Heart right ventricle (tissue), 16 donors: ENCODE measurements at places on chromosomes 5 and 9.

DNA sequence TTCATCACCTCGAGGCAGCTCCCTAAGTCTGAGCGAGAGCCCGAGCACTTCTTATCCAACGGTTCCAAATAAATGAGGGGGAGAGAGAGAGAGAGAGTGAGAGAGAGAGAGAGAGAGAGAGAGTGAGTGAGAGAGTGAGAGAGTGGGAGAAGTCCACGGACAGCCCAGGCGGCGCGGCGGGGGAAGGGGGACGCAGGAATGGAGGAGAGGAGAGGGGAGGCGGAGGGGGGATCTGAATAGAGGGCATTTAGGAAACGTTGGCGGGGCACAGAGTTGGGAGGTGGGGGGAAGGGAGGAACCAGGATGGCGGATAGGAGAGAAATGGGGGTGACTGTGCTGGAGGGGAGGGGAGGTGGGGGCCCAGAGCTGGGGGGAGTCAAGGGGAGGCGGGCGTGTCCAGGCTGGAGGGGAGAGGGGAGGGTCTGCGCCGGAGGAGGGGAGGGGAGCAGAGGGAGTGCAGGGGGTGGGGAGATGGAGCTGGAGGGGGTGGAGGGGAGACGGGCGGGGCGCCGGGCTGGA lies 398 bp upstream of the BASP1 start:
- peak; percentile 7 for DNase-seq

GRCh38 chr5:6615034-6615815 lies 17.6 kb downstream of the NSUN2 start:
- no peak for DNase-seq

DNA sequence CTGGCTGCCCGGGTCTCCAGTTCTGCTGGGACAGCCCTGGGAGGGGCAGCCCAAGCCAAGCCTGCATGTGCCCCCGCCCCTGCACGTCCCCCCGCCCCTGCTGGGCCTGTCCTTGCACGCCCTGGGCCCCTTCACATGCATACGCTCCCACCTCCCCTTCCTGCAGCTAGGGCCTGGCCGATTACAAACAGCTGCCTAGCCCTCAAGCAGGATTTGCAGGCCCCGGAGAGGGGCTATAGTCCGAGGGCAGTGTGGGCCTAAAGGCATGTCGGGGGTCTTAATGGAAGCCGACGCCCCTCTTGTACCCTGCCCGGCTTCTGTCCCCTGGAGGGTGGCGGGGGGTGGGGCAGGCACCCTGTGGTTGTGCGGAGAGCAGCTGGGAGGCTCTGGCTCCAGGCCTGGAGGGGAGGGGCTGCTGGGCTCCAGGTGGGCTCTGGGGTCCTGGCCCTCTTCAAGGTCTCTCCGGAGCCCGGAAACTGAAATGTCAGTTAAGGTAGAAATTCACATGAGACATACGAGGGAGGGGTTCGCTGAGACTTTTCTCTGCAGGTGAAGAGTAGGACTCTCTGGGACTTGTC lies 16.9 kb downstream of the COL5A1 start:
- DNase-seq = no peak

- DNase-seq = no peak
Measured at GRCh38 chr9:130665029-130665430, 636 bp downstream of the PRDM12 start.

- DNase-seq = no peak
Measured at GRCh38 chr9:136171801-136172411, 33.0 kb downstream of the LHX3 start.

- peak; percentile 78 for DNase-seq
Measured at GRCh38 chr5:140357726-140358093, 2.3 kb upstream of the SLC4A9 start.

GRCh38 chr5:179614745-179615144 lies 8.7 kb downstream of the HNRNPH1 start:
- no peak for DNase-seq

DNA sequence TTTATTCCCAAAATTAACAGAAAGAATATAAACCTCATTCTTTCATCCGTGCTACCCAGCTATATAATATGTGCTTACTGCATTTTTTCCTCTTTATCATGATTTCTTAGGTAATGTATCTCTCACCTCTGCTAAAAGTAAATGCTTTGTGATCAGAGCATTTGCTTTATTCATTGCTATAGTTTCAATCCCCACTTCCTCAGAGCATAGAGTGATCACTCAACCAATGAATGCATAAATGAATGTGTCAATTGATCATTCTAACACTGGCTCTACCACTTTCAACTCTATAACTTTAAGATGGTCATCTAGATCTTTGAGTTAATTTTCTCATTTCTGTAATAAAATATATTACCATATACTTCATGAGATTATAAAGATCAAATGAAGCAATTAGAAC lies 719.2 kb downstream of the CETN3 start:
- no peak for DNase-seq

- no peak for DNase-seq
Measured at GRCh38 chr9:76725885-76726284, 38.4 kb upstream of the PCA3 start.
